HFFc6 (cell line): ENCODE measurements at places on chromosomes 7 and 10.

GRCh38 chr10:31100115-31100601 lies 68.5 kb upstream of the ZNF438 start:
- DNase-seq, result no peak

DNA sequence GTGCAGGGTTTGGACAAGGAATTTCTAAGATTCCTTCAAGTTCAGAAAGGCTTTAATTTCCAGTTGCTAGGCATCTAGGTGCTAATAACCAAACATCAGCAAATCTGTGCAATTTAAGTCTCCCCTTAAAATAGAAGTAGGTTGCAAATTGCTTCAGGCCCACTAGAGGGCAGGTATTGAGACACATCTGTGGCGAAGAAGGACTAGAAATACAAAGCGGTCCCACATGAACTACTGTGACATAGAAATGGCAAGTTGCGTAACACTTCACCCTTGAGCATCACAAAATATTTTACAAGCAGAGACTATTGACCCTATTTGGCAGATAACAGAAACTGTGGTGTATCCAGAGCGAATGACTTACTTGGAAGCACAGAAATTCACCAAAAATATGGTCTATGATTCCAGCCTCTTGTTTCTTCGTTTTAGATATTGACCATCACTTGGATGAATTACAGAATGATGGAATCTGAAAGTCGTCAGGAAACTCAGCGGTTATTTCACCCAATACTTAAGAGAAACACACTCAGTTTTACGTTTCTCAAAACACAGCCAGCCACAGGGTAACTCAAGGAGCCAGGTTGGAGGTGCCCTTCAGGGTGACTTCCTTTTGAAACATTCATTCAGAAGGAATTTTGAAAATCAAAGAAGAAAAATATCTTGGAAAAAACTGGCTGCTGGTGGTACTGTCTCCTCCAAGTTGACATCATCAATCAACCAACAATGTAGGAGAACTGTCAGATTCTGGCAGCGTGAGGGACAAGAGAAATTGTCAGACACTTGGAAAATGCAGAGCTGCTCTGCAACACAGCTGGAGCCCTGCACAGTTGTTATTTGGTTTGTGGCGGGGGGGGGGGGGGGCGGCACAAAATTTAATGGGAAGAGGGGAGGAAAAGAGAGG lies 256.3 kb upstream of the MINDY3 start:
- no peak for DNase-seq

DNA sequence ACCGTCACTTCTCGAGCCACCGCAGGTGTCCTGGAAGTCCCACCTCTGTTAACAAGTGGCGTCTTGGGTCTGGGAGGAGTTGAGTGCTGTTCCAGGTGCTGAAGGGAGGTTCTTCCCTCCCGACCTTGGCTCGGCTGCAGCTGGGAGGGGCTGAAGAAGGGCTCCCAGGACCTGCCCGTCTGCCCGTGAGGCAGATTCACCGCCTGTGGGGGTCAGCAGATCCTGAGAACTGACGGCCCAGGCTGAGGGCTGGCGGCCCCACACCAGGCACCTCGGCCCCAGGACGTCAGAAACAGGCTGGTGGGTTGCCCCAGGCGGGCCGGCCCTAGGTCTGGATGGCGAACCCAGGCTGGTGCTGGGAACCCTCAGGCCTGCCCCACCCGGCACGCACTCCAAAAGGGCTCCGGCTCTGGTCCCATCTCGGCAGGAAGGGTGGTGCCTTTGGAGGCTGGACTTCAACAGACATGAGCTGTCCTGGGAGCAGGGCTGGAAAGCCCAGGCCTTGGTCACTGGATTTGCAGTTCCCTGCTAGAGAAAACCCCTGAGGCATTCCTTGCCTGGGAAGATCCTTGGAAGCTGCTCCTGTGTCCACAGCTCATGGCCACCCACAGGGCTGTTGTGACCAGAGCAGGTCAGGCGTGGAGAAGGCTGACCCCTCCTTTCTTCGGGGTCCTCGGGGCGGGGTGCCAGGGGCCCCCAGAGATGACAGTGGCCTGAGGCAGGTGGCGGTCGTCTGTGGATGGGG lies 42.6 kb upstream of the CFAP46 start:
- DNase-seq, result no peak

DNA sequence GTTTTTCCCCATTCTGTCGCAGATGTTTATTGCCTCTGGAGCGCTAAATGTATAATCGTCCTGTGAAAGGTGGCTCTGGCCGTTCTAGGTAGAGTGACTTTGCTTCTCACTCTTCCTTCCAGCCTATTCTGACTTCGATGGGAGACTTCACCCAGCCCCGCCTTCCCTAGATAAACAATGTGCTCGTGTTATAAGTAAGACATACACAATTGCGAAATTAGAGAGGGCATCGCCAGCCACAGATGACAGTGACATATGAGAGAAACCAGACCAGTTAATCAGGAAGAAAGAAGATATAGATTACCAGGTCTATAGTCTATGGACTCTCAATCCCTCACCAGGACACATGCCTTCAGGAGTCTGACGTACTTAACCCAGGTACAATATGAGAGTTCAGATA lies 1050.5 kb upstream of the AUTS2 start:
- DNase-seq, result no peak

DNA sequence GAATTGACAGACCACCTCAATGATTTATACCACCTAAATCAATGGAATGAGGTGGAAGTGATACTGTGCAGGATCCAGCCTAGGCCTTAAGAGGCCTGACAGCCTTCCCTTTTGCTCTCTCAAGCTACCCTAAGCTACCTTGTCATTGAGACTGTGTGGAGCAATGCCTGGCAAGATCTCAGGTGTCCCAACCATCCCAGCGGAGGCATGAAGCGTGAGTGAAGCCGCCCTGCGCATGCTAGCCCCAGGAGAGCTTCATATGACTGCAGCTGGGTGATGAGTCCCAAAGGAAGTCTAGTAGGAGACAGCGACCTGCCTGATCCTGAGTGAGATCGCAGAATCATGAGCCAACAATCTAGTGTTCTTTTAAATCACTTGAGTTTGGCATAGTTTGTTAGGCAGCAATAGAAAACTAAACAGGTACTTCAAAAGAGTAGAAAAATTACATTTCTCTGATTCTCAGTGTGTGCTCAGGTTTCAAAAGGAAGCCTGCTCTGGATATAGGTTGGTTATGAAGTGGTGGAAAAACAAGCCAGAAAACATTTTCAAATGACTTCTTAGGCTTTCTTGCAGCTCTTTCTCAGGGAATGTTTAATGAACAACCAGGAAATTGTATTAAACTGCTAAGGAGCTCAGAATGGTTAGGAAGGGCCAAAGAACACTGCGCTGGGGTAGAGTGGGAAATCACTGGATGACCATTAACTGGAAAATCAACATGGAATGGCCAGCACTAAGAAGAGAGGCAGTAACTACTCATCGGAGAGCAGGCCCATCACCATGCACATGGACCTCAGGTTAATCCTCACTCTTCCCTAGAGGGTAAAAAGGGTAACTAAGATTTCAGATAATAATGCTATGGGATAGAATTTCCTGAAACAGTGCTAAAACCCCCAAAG lies 535.2 kb downstream of the PHTF2 start:
- no peak for DNase-seq

DNA sequence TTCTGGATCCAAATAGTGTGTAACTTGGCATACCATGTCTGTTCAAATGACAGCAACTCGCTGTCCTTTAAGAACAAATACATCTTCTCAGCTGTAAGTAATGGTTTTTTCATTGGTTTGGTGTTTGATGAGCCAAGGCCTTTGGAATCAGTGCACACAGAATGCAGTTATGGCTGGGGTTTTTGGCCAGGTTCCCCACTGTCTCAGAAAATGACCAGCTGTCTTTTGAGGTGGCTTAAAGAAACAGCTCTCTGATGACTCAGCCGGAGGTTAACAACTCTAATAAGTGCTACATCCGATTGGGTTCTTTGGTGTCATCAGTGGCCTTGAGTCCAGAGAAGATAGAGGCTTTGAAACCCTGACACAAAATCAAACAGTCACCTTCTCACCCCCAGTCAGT lies 688.4 kb downstream of the REEP3 start:
- DNase-seq, result no peak

DNA sequence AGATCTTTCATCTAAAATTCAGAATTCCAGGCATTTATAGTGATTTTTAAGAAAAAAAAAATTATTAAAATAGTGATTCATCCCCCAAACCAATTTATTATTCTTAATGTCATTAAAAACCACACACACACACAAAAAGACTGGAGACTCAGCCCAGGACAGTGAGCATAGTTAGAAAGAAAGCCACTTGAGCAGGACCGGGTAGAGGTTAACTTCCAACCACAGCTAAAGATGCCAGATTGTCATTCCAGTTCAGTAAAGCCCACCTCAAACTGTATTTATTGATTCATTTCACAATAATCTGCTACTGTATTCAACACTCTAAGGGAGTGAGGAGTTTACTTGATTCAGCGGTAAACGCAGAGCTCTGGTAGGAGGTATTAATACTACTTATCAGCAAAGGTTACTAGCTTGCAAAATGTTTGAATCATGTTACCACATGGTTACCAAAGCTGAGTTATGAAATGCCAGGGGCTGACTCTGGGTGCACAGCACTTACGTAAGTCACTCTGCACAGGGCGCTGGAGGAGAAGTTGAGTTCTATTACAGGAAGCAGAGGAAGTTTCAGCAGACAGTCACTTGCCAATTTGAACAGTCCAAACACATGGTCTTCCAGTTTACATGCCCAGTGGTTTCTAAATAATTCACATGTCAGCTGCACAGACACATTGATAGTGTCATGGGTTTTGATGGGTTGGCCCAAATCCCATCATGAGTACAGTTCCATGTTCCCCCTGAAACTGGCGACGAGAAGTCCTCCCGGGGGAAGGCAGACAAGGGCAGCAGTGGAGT lies 64.6 kb downstream of the KLF6 start:
- peak; percentile 3 for DNase-seq

- DNase-seq, result no peak
Observed at GRCh38 chr10:79248341-79249185, 98.7 kb upstream of the PPIF start.

DNA sequence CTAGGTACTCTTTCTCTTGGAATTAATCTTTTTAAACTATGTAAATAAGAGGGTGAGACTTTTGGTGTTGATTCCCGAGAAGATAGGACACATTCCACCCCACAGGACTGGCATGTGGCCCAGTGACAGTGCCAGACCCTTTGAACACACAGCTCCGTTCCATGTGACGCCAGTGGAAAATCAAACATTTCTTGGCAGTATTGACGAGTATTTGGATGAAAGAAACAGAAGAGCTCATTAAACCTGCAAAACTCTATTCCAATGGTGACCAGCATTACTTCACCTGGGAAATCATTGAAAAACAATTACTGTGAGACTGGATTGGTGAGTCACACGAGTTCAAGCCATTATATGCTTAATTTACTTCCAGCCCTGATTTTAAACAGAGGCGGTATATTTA lies 25.8 kb downstream of the AKR1E2 start:
- no peak for DNase-seq

DNA sequence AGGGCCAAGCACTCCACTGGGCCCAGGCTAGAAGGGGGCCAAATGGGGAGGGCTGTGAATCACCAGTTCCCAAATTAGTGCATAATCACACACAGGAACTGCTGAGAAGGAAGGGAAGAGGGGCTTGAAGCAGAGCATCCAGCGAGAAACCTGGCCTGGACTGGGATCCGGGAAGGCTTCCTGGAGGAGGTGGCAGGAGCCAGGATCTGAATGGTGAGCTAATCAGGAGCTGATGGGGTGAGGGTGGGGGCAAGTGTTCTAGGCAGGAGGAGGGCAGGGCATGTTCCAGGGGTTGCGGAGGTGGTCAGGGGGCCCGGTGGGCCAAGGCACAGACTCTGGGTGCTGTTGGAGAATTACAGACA lies 12.6 kb downstream of the PWWP2B start:
- no peak for DNase-seq

- no peak for DNase-seq
Observed at GRCh38 chr7:30705596-30705995, 23.3 kb upstream of the CRHR2 start.

- DNase-seq, result peak; percentile 2
Observed at GRCh38 chr7:17234030-17234397, 64.4 kb upstream of the AHR start.

- no peak for DNase-seq
Observed at GRCh38 chr7:28847681-28848080, 110.4 kb downstream of the TRIL start.

DNA sequence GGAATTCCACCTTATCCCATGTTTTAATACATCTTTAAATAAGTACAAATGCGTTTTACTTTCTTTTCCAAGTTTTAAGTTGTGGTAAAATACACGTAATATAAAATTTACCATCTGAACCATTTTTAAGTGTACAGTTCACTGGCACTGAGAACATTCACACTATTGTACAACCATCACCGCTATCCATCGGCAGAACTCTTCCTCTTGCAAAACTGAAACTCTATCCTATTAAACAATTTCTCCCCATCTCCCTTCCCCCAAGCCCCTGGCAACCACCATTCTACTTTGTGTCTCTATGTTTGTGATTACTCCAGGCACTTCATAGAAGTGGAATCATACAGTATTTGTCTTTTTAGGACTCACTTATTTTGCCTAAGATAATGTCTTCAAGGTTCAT lies 33.8 kb downstream of the HIP1 start:
- DNase-seq, result no peak

DNA sequence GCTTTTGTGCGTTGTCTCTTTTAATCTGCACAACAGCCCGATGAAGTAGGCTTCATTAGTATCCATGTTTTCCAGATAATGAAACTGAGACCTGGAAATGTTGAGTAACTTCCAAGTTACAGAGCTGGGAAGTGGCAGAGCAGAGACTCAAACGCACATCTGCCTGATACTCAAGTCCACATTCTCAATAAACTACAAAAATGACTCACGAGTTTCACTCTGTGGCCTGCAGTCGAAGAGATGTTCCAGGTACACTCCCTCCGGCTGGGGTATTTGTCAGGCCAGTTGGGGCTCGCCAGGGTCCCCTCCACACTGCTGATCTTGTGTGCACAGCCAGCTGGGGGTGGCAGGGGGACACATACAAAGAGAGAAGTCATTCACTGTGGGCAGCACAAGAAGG lies 17.7 kb upstream of the OPALIN start:
- DNase-seq, result no peak

- DNase-seq, result peak; percentile 26
Observed at GRCh38 chr10:124558339-124559321, 97.0 kb downstream of the LHPP start.

DNA sequence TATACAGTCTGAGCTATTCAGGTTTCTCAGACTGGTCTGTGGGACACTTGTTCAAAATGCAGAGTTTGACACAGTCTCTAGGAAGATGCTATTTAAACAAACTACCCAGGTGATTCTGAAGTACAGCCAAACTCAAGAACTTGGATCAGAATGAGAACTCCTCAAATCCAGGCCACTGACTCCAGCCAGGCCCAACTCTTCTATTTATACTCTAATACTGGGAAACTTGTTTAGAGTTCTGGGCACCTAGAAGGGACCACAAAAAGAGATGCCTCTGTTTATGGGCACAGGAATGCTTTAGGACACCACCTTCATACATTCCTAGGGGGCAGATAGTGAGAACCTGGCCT lies 40.1 kb upstream of the ADD3 start:
- DNase-seq, result no peak
